ENCODE measurements at places on chromosomes 6 and 20. TPM values are rescaled to one million over a fixed set of nuclear protein-coding genes. Genes with fewer than 3 reads are reported as not detected.

The STX11 gene
- total RNA-seq, result 0.21 TPM

The CD40 gene
- total RNA-seq, result 14.5 TPM

The RAE1 gene
- total RNA-seq, result 35.9 TPM

The SUMO4 gene
- total RNA-seq, result 1.3 TPM

The TRAPPC3L gene
- total RNA-seq, result not detected

The SRSF12 gene
- total RNA-seq, result 4.2 TPM

The C20orf204 gene
- 0.61 TPM for total RNA-seq

The NFATC2 gene
- 0.91 TPM for total RNA-seq

The PHF1 gene
- 45.4 TPM for total RNA-seq

The ARHGAP40 gene
- total RNA-seq, result 0.86 TPM

The KIAA1755 gene
- total RNA-seq, result not detected

DNA sequence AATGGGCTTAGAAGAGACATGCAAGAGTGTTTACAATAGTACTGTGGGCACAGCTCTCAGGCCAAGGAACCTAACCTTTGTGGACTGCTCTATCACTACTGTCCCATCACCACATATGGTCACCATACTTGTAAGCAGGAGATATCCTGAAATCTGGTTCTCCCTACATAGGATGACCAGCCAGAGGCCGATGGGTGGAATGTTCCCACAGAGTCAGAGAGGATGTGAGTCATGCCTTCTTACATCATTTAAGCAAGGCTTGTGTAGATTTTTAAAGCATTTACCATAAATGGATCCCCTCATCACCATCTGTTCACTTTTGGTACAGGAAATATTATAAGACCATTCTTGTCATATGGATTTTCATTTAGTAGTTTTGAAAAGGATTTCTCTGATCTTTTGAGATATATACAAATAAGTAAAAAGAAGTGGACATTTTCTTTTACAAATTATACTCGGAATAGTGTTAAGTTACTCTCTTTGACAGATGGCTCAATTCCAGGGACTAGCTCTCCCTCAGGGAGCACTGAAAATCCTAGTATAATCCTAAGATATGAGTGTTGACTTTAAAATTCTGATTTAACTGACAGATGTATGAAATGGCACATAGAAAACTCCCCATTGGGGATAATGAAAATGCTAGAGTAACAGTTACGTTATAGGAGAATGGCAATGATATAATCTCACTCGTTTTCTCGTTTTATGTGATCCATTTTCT lies 6.6 kb downstream of the HTR1B start:
- DNase-seq, result no peak

- no peak for DNase-seq
Observed at GRCh38 chr20:37392441-37393195, 46.7 kb downstream of the SRC start.

- DNase-seq, result no peak
Observed at GRCh38 chr20:20017844-20018185, 653 bp downstream of the NAA20 start.

DNA sequence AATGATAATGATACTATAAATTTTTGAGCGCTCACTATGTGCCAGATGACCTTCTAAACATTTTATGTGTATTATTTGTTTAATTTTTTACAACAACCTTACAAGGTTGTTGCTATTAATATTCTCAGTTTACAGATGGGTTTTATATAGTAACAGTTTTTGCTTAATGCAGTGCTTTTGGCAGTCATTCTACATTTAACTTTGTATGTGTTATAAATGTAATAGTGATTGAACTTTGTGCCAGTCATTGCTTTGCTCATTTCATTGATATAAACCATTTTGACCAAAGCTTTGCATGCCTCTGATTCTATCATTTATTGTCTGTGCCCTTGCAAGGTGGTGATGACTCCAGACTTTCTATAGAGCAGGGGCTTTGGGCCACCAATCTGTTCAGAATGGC lies 206.3 kb upstream of the LAMP5 start:
- no peak for DNase-seq

DNA sequence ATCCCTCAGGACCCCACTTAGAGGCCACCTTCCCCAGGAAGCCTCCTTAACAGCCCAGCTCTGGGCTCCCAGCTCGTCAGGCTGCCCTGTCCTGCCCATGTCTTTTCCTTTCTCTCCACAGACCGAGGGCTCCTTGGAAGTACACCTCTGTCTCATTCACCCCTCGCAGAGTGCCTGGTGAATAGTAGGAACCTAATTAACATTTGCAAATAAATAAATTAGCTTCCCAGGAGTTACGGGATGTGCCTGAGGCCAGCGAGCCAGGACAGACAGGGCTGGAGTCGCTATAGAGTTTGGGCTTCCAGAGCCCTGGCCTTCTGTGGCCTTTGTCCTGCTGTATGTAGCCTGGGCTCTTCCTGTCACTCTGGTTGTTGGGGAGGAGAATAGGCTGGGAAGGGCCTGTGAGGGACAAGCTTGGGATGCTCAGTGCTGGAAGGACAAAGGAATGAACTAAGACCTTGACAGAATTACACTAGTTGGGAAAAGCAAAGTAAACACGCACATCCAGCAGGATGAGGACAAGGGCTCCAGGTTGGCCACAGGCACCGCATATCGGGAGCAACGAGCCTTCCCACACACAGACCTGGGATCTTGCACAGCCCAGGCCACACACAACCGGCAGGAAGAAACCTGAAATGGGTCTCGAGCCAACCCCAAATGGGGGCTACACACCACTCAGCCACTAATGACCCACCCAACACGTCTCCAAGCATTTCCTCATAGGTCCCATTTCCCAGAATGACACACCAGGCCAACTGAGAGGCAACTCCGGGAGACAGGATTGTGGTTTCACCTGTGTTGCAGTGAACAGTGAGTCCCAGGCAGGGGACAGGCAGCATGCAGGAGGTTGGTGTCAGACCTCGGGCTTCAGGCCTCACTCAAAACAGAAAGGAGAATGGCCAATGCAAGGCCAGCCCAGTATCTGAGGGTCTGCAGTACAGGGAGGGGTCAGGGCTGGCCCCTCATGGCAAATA lies 9.7 kb downstream of the MAP1LC3A start:
- no peak for DNase-seq

GRCh38 chr20:20447196-20447595 lies 79.3 kb downstream of the INSM1 start:
- DNase-seq, result no peak

- DNase-seq, result no peak
Observed at GRCh38 chr6:163661272-163661671, 246.8 kb downstream of the QKI start.

DNA sequence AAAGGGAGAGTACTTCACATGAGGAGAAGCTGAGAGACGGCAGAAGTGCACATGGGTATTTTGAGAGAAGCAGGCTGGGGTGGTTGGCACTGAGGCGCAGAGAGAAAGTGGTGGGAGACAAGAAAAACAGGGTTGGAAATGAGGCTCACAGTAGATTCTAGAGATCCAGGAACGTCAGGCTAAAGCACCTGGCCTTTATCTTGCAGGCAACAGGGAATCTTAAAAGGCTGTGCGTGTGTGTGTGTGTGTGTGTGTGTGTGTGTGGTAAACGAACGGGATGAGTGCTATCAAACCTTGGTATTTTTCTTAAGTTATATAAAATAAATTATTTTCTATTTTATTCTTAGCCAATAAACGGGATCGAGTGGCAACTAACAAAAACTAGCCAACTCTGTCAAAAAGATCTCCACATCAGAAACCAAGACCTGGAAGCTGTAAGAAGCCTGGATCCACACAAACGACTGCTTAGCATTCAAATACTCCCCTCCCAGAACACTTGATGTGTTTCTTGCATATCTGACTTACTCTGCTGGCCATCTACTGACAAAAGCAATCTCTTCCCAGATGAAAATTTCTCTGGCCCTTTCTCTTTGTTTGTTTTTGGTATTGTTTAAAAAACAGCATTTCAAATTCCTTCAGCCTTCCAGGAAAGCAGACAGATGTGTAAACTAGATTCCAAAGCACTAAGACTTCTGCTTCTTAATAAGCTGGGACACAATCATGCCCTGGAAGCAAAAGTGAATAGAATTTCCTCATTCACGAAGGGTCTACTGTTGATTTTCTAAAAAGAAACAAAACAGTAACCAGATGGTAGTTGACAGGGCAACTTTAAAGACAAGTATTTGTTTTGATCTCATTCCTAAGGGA lies 44.8 kb upstream of the FABP7 start:
- no peak for DNase-seq

DNA sequence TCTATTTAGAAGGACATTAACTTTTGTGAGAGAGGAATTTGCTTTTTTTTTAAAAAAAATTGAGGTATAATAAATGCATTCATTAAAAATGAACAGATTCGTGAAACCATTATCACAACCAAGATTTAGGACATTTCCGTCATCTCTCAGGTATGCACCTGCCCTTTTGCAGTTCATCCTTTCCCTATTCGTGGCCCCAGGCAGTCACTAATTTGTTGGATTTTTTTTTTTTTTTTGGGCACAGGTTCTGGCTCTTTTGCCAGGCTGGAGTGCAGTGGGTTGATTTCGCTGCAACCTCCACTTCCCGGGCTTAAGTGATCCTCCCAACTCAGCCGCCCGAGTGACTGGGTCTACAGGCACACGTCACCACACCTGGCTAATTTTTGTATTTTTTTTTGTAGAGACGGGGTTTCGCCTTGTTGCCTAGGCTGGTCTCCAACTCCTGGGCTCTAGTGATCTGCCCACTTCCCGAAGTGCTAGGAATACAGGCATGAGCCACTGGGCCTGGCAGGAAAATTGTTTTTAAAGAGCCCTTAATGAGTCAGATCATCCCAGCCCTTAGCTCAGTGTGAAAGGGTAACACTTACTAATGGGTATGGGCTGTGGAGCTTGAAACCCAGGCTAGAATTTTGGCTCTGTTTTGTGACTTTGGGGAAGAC lies 9.2 kb downstream of the PHF3 start:
- DNase-seq, result no peak

All from H1 (cell line).